SIG-M5 (cell line): ENCODE measurements at places on chromosomes 5 and 9.

- no peak for DNase-seq
Observed at GRCh38 chr9:37417252-37417803, 5.2 kb upstream of the GRHPR start.

- DNase-seq, result no peak
Observed at GRCh38 chr5:43352131-43352530, 38.9 kb upstream of the HMGCS1 start.

DNA sequence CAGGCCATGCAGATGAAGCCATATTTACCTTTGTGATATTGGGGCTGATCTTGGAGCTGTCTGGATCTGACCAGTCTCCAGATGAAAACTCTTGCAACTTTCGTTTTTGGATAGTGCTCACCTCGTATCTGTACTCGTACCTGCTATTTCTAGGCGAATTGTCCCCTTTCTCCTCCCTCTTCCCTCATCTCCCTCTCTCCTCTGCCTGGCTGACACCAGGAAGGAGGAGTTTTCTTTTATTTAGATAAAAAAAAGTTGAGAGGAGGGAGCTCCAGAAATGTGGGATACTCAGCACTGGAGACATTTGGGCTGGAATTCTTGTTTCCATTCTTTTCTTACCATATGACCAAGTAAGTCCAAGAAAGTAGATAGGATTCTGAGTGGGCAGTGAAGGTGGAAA, 54.6 kb upstream of the ABL1 start:
- DNase-seq, result no peak

DNA sequence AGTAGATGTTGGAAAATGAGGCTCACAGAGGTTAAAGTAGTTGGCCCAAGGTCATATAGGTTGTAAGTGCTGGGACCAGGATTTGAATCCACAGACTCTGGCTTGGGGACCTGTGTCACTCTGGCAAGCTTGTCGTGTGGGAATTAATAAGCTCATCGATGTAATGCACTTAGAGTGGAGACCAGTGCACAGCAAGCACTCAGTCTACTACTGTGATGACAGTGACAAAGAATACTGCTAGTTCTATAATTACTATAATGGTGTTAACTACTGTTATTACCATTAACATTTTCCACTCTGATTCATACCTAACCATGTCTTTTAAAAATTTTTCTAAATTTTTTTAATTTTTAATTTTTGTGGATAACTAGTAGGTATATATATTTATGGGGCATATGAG, 12.8 kb downstream of the PAM start:
- no peak for DNase-seq

- no peak for DNase-seq
Observed at GRCh38 chr5:176360894-176361436, 599 bp downstream of the KIAA1191 start.

DNA sequence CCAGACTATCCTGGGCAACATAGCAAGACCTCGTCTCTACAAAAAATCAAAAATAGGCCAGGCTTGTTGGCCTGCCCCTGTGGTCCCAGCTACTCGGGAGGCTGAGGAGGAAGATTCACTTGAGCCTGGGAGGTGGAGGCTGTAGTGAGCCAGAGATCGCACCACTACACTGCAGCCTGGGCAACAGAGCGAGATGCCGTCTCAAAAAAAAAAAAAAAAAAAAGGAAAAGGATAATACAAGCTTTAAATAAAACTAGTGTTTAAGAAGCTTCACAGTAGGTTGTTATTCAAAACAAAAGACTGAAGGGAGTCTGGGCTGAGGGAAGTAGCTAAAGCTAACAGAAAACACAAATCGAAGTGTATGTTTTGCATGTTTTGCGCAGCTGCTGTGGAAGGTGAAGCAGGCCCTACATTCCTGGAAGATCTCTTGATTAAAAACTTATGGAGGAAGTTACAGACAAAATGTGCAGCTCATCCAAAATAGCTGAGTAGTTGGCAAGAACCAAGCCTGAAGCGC, 581 bp upstream of the C9orf40 start:
- no peak for DNase-seq

- DNase-seq, result no peak
Observed at GRCh38 chr9:127751269-127752054, 16.4 kb upstream of the TOR2A start.

GRCh38 chr9:72911816-72912215, 41.0 kb downstream of the ALDH1A1 start:
- DNase-seq, result no peak

DNA sequence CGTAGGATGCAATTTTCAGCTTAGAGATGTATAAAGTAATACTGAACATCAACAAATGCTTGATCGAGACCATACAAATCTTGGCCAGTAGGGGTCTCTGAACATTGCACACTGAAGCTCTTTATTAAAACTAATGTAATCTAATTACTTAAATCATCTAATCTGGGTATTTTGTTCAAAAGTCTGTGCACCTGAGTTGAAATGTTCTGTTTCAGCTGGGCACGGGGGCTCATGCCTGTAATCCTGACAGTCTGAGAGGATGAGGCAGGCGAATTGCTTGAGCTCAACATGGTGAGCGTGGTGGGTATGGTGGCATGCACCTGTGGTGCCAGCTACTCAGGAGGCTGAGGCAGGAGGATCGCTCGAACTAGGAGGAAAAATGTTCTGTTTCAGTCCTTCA, 41.0 kb downstream of the ESM1 start:
- DNase-seq, result no peak

GRCh38 chr5:43155394-43156096, 34.8 kb downstream of the ZNF131 start:
- no peak for DNase-seq

DNA sequence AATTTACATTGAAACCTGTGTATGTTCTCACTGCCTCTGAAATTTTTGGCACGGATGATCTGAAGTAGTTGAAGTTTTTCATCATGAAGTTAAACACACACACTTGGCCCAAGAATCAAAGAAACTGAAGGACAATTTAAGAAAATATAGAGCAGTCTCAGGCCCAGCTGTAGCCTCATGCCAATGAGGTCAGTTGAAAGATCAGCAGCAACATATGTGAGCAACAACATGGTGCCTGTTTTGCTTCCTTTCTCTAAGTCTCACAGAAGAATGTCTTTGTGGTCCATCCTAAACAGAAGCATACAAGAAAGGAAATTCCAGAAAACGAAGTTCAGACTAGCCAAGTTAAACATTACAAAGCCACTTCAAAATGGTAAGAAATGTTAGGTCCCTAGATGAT, 1737.2 kb downstream of the MAT2B start:
- no peak for DNase-seq

- no peak for DNase-seq
Observed at GRCh38 chr9:124347206-124347967, 67.9 kb downstream of the PSMB7 start.

DNA sequence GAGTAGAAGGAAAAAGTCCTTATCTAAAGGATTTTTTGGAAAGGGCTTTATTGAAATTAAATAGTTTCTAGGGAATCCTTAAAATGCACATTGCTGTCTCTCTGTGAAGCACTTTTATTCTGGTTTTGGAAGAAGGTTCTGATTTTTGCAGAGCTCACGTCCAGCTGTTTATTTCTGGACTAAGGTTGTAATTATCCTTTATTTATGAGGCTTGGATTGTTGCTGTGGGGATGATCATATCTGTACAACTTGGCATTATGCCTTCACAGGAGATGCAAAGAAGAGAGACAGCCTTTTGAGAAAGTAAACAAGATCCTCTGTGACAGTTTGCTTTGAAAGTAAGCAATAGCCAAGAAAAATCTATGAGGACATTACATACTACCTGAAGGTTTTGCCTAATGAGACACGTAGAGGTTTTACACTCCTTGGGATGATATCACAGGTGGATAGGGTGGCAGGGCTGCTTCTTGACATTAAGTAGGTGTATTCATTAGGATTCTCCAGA, 14.6 kb downstream of the SMARCA2 start:
- DNase-seq, result no peak

GRCh38 chr5:160356550-160357347, 13.7 kb downstream of the C1QTNF2 start:
- DNase-seq, result no peak

- no peak for DNase-seq
Observed at GRCh38 chr9:132055756-132056155, 23.9 kb downstream of the MED27 start.

DNA sequence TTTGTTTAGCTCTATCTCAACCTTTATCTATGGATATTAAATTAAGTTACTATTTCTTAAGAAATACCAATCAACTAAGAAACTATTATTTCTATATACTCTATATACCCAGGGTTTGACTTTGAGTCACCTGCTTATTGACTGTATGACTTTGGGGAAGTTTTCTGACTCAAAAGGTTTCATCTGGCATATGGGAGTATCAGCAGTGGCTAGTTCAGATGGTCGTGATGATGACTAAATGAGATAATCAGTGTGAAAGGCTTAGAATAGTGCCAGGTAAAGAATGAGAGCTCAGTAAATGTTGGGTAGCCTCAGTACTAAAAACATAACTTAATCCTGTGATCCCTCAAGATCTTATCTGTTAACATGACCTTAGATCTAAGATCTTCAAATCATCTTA, 179.7 kb upstream of the ISL1 start:
- DNase-seq, result no peak
